Daoy (cell line): ENCODE measurements at places on chromosomes 4 and X.

DNA sequence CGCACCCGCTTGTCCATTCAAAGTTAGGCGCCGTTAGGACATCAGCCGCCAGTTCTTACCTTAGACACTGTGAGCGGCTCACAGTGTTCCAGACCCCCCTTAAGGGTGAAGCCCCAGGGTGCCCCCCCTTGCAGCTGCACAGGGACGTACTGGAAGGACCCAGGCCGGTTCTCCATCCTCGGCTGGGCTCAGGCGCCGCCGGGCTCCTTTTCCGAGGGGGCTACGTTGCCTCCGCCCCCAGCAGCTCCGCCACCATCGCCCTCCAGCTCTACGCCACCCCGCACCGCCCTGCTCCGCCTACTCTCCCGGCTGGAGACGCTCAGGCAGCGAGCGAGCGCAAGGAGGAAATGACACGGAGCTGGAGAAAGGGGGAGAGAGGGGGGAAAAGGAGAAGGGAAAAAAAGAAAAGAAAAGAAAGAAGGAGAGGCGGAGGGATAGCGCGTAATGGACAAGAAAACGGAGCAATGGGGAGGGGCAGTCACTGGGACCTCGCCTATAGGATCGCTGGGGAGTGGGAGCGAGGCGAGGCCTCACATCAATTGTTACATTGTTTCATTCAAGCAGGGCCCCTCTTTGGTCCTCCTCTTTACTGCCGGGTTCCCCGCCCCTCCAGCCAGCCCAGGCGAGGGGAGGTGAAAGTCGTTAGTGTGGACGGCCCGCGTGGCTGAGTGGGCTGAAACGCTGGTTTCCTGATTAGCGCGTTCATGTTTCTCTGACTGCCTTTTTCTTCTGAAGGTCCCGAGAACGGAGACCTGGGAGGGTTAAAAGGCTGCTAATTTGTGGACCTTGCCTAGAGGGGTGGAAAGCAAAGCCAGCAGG, at the start of gene SHROOM4:
TSS of gene SHROOM4 (minus strand) at position 352 of the 819 bp plus-strand sequence. CDS start at position 176, 176 bp downstream.
- peak; percentile 74 for DNase-seq

DNA sequence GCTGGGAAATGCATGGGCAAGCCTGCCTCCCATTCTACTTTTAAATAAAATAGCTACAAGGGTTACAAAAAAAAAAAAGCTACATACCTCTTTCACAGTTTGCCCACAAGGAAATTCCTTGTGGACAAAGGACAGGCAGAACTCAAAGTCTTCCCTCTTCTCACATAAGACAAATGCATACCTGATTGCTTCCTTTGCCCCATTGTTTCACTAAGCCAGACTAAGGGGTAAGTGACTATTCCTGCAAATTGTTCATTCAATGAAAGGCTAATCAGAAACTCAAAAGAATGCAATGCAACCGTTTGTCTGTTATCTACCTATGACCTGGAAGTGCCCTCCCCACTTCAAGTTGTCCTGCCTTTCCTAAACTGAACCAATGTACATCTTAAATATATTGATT, 780.6 kb downstream of the FAM133A start:
- DNase-seq: no peak

GRCh38 chr4:118363166-118363565, 10.4 kb upstream of the PRSS12 start:
- DNase-seq: no peak

DNA sequence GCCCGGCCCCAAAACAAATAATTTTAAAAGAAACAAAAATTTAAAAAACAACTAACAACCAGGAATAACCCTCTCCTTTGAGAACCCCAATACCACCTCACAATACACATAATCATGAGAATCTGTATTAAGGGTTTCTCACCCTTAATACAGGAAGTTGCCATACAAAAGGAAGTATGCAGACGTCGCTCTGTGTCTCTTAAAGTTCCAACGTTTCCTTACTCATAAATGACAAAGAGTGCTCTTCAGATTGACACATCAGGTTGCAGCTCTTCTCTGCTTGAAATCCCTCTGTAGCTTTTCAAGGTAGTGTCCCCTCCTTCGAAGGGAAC, 73.9 kb upstream of the IRF2 start:
- DNase-seq: no peak

DNA sequence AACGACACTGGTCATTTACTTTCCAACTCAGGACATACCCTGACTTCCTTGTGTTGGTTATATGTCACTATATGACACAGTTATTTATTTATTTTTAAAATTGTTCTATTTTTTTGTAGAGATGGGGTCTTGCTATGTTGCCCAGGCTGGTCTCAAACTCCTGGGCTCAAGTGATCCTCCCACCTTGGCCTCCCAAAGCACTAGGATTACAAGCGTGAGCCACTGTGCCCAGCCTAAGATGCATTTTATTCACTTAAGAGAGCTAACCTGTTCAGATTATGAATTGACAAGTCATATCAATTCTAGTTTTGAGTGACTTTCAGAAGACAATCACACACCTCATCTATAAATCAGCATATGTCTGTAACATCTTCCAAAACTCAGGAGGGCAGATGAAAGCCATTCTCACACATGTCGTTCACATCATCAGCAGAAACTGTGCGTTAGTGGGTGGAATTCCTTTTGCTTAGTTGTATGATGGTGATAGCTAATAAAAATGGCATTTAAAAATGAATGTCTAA, 9.4 kb upstream of the RHOH start:
- no peak for DNase-seq

GRCh38 chrX:78064152-78064551, 39.9 kb upstream of the PGK1 start:
- DNase-seq: no peak

- DNase-seq: no peak
Observed at GRCh38 chrX:14590693-14591424, 61.5 kb downstream of the GLRA2 start.

DNA sequence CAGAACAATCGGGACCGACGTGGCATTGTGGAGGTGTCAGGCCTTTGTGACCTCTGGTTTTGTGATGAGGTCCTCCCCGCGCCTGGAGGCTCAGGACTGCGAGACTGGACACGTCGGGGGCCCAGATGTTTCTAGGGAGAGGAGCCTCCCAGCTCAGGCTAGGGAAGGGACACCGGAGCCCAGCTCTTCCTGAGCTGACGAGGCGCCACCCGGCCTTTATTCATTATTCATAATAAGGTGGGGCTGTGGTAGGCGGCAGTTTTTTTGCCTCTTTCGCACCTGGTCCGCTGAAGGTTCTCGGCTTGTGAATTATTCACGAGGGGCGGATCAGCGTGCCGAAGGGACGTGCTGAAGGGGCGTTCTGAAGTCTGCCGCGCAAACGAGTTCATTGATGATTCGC, 2.3 kb upstream of the UBA1 start:
- DNase-seq: no peak

DNA sequence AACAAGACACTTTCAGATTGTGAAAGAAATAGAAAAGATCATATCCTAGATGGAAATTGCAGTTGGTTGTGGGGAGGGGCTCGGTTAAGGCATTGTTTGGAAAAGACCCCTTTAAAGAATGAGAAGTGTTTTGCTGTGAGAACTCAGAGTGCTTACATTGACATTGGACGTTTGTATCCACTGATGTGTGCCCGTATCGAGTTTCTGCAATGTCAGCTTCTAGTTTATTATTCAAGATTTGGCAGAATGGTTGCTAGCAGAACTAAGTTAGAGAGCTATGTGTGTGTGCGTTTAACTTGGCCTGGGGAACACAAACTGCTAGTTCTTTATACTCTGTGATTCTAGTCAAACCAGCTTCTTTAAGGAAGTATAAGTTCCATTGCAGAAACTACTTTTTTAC, 2702.5 kb downstream of the PCDH7 start:
- DNase-seq: no peak

DNA sequence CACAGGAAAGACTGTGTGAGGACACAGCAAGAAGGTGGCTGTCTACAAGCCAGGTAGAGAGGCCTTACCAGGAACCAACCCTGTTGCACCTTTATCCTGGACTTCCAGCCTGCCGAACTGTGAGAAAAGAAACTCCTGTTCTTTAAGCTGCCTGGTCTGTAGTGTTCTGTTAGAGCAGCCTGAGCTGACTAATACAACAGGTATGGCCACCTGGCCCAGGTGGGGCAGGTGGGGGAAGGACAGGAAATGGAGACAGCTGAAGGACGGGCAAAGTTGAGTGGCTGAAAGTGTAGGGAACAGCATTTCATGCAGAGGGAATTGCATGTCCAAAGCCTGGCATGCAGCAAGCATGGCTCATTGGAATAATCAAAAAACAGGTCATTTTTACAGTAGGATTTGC, 35.1 kb downstream of the CYTL1 start:
- DNase-seq: no peak

GRCh38 chr4:100299046-100299840, 109.0 kb upstream of the DDIT4L start:
- DNase-seq: no peak

DNA sequence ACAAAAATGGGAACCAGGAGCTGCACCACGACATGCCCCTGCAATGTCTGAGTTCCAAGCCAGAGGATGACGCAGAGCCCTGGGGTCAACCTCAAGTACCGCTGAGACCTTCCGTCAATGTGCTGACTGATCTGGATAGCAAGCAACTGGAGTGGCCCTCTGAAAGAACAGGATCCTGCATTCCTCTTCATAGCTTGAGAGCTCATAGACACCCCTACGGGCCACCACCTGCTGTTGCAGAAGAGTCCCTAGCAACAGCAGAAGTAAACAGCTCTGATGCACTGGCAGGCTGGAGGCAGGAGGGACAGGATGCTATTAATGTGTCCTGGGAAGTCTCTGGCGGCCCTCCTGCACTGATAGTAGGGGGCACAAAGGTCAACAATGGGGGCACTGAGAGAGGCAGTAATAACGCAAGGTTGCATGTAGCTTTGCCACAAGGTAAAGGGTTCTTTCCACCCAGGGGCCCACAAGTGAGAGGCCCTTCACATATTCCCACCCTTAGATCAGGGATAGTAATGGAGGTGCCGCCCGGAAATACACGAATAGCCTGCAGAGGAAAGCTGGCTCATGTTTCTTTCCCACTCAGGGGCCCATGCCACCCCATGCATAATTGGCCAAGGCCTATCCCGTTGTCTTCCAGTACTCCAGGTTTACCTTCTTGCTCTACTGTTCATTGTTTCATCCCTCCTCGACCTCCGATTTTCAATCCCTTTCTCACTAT, 1.3 kb downstream of the PRR32 start:
- no peak for DNase-seq

GRCh38 chr4:111776561-111776960, 368.7 kb upstream of the FAM241A start:
- peak; percentile 11 for DNase-seq

GRCh38 chrX:148836741-148837140, 336.3 kb downstream of the AFF2 start:
- no peak for DNase-seq

GRCh38 chr4:73945674-73946449, 36.0 kb downstream of the PF4 start:
- DNase-seq: no peak

DNA sequence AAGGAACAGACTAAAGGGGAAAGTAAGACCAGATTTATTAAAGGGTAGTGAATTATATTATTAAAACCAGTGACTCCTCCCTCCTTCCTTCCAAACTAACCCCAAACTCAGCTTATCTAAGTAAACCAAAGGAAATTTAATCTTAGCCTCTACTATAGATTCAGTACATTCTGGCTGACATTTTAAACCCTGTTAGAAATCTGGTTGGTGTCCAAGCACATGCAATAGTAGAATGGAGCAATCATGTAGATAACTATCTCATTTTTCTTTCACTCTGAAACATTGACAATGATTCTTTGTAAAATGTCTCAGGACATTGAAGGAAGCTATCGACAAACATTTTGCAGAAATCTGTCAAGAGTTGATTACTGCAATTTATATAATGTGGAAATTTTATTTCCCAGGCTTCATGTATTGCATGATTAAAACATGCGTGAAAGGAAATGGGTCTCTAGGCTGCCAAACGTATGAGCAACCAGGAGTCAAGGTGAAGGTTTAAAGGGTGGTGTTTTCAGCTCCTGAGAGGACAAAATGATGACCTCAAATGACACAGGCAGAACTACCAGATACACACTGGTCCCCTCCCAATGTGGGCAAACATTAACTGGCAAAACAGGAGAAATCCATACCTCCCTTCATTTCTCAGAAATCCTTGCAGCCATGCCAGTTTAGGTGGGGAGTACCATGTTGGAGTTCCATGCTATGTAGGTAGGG, 58.2 kb upstream of the RBM47 start:
- no peak for DNase-seq

GRCh38 chr4:100977746-100978397, 369.5 kb downstream of the PPP3CA start:
- no peak for DNase-seq

DNA sequence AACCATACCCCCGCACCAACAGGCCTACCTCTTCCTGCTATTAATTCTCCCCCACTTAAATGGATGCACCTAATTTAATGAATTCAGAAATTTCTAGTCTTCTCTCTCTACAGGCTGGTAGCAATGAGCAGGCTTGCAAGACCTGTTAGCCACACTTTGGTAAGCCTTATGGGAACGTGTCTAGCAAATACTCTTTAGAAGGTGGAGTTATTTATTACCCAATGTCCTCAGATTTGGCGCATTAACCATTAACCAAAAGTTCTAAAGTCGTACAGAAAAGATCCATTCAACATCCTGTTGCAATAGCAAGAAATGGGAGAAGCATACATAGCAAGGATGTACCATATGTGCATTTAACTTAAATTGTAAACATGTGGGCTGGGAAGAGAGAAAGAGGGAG, 47.5 kb downstream of the SLITRK2 start:
- no peak for DNase-seq

GRCh38 chr4:2269206-2269531, 7.3 kb upstream of the MXD4 start:
- no peak for DNase-seq

- DNase-seq: no peak
Observed at GRCh38 chr4:3418029-3418762, 23.6 kb upstream of the HGFAC start.

DNA sequence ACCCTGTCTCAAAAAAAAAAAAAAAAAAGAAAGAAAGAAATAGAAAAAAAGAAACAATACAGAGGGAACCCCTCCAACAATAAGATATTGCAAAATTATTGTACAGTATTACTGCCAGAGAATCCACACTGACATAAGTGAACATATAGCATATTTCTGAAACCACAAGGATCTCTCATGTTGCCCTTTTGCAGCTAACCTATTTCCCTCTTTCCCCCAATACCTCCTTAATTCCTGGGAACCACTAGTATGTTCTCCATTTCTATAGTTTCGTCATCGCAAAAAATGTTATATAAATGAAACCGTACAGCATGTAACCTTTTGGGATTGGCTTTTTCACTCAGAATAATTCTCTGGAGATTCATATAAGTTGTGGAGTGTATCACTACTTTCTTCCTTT, 20.0 kb upstream of the BMP2K start:
- no peak for DNase-seq

- DNase-seq: peak; percentile 19
Observed at GRCh38 chrX:13235930-13236329, 83.9 kb downstream of the ATXN3L start.

DNA sequence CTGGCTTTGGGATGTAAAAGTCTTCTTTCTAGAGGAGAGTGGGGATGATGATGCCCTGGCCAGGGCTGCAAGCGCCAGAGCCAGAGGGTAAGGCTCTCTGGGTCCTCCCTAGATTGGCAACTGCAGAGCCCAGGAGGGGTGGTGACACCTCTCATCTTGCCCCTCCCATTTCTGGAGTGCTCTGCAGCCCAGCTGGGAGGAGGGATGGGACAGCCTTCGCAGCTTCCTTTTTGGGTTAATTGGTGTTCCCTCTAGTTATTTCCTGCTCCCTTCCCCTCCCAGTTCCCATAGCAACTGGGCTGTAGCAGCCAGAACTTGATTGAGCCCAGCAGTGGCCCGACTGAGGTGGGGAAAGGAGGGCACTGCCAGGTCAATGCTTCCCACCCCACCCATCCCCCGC, 19.2 kb downstream of the NALF2 start:
- no peak for DNase-seq

- DNase-seq: no peak
Observed at GRCh38 chr4:33566649-33567048, 2677.7 kb downstream of the ARAP2 start.

- no peak for DNase-seq
Observed at GRCh38 chrX:11722304-11722703, 35.7 kb upstream of the MSL3 start.
